Activated naive CD4-positive, alpha-beta T cell (primary cell): ENCODE measurements at places on chromosomes 12 and 14.

DNA sequence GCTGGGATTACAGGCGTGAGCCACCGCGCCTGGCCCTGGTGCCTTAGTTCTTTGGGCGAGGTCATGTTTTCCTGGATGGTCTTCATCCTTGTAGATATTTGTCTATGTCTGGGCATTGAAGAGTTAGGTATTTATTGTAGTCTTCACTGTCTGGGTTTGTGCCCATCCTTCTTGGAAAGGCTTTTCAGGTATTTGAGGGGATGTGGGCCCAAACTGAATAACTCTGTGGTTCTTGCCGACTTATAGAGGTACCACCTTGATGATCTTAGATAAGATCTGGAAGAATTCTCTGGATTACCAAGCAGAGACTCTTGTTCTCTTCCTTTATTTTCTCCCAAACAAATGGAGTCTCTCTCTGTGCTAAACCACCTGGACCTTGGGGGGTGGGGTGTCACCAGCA lies 18.9 kb downstream of the FGD4 start:
- DNase-seq = no peak

DNA sequence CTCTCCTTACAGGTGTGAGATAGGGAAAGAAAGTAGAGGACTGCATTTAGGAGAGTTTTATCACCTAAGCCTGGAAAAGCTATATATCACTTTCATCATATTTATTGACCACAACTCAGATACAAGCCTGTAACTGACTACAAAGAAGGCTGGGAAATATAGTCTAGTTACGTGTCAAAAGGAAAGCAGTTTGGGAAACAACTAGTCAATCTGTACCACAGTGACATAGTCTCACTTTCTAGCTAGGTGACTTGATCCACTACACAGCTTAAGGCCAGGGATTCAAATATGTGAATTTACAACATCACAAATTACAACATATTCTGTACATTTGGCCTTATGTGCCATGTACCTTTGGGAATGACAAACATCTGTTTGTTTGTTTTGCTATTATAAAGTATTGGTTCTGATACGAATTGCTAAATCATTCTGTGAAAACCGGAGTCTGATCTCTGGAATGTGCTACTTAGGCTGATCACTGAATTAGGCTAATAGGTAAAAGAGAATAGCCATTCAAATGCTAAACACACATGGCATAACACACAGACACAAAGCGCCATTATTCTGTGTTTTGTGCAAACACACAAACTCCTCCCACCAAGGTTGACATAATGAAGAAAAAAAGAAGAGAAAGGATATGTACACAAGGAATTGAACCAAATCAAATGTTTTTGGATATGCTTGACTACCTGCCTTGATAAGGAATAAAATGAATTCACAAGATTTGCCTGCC lies 279.8 kb downstream of the DUSP6 start:
- no peak for DNase-seq

- no peak for DNase-seq
Measured at GRCh38 chr14:104390941-104391901, 188.3 kb upstream of the C14orf180 start.

GRCh38 chr14:49461529-49462401 lies 124.4 kb downstream of the RPS29 start:
- no peak for DNase-seq

GRCh38 chr14:61516964-61517653 lies 178.2 kb upstream of the HIF1A start:
- no peak for DNase-seq

- no peak for DNase-seq
Measured at GRCh38 chr12:114167431-114167830, 201.3 kb upstream of the RBM19 start.

DNA sequence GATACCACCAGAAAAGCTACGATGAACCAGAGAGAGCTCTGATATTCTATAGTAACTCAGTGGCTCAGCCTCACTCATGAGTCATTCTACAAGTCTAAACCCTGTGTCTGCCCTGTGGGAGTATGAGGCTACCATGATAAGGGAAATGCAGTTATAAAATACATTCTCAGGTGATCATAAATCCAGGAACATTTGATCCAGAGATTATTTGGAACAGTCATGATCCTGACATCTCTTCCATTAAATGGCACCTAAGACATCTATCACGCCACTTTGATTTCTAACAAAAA lies 202.6 kb upstream of the RASSF8 start:
- DNase-seq = no peak

DNA sequence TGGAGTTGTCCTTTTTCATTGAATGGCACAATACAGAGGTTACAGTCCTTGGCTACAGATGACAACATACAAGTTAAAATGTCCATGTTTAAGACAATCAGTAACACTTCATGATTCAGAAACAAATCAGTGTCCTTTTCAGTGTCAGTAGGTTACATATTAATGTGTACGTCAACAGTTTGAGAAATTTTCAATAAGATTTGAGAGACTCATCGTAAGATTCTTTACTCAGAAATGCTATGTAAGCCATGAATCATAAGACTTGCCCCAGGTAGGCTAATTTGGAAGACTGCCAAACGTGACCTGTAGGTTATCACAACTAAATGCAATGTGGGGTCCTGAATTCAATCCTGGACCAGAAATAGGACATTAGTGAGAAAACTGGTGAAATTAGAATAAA lies 3.5 kb downstream of the RDH12 start:
- no peak for DNase-seq

GRCh38 chr14:67232066-67232465 lies 9.2 kb upstream of the PALS1 start:
- DNase-seq = no peak

GRCh38 chr12:104569346-104570173 lies 112.8 kb downstream of the CHST11 start:
- DNase-seq = peak; percentile 1

- no peak for DNase-seq
Measured at GRCh38 chr14:29601616-29602015, 326.0 kb downstream of the PRKD1 start.

GRCh38 chr12:71799106-71799505 lies 40.5 kb upstream of the TBC1D15 start:
- DNase-seq = no peak

DNA sequence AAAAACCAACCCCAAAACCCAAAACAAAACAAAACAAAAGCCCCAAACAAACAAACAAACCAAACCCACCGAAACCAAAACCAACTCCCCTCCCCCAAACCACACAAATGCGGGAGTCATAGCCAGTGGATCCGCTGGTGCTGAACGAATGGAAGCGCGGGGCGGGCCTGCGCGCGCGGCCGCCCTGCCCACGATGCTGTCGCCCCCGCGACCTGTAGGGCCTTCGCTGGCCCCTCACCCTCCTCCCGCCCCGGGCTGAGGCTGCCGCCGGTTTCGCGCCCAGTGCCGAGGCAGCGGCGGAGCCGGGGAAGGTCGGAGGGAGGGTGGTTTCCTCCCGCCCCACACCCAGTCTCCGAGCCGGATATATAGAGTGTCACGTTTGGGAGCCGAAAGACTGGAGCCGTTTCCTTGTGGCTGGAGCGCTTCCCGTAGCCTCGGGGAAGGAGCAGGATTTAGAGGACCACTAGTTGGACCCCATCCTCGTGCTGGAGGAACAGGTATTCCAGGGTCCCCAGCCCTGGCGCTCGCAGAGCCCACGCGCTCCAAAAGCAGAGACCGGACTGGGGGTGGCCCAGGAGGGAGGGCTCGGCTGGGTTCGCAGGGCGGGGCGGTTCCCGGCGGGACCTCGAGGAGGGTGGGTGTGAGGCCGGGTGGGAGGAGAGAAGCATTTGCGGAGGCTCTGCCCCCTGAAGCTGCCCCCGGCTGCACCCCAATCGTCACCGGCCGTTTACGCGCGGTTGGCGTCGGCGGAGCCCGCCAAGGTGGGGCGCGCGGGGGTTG lies at the start of gene FAR2:
TSS of gene FAR2 (plus strand) at position 368 of the 780 bp plus-strand sequence. CDS start 121,172 bp downstream, outside the sequence.
- DNase-seq = no peak

GRCh38 chr12:89117448-89118034 lies 234.8 kb downstream of the DUSP6 start:
- DNase-seq = no peak

DNA sequence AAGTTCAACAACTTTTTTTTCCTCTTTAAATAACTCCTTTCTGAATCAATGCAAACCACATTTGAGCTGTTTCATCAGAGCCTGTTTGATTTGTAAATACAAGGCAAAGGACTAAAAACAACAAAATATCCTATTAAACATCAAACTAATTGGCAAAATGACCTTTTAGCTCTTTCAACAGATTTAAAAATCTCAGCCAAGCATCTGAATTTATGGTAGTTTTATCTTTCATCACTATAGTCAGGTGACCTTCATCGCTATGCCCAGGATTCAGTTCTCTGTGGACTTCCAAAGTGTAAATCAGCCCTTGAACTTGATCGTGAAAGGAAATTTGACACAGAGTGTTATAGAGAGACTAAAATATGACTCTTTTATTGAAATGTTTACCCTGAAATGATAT lies 1554.5 kb upstream of the FLRT2 start:
- DNase-seq = no peak

DNA sequence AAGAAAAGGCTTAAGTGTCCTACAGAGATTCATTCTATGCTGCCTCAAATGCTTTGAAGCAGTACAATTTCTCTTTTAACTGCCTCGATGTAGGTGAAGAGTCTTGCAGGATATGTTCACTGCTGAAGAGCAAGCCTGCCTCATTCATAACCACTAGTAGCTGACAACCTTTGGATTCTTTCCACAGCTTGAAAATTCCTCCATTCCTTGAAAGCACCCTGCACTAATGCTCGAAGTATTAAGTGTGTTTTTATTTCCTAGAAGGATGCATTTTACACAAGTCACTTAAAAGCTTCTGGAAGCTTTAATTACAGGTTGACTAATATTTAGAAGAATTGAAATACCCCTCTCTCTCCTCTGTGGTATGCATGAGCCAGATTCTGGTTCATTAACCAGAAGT lies 429.4 kb downstream of the DIO2 start:
- DNase-seq = no peak

DNA sequence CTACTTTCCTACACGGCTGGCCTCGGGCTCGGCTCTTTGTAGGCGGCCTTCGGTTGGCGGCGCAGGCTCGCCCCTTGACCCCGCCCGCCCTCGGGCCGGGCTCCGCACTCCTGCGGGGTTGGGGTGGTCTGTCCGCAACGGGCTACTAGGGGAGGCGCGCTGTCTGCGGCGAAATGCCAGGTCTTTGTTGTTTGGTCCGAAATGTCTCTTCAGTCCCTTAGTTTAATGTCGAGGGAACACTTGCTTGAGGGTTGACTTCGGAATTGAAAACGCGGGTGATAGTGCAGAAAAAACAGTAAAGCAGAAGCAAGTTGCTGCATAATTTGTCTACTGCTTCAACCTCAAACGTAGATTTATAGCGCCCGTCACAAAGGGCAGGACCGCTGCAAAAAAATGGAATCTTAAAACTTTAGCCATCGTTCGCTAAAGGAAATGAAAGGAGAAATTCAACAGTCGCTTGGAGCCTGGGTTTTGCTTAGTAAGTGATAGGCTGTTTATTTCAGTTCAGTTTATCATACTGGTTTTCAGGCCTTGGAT lies 390 bp downstream of the JKAMP start:
- DNase-seq = no peak

- no peak for DNase-seq
Measured at GRCh38 chr14:100222224-100223093, 16.5 kb upstream of the YY1 start.

- DNase-seq = no peak
Measured at GRCh38 chr12:132689227-132689626, 1.8 kb downstream of the PXMP2 start.

- no peak for DNase-seq
Measured at GRCh38 chr12:82357845-82358199, 365 bp downstream of the CCDC59 start.

- DNase-seq = no peak
Measured at GRCh38 chr12:96075560-96075959, 40.2 kb upstream of the LTA4H start.

DNA sequence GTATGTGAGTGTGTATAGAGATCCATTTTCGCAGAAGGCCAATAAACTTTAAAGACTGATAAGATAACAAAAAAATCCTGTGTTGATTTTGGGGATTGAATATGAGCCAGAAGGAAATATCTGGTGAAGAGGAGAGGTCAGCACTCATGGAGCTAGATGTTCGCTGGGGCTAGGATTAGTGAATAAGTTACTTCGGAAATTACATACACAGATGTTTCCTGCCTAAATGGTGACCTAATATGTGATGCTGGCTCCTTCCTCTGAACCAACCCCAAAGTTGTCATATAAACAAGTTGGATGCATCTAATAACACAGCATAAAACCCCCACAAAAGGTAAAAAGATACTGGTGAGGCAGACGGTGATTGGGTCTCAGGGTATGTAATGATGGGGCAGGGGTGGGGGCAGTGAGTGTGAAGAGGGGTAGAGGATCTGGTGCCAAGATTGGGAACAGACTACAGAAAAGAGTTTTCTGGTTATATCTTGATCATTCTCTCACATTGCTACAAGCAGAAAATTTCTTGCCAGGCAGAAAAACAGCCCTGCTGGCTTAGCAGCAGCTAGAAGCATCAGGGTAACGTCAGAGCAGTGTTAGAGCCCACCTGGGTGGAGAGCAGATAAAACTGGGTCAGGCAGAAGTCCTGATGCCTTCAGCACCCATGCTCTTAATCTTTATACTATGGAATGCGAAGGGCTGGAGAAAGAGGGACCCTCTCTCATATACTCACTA lies 140.4 kb upstream of the GZMB start:
- no peak for DNase-seq

GRCh38 chr12:31118347-31119191 lies 44.9 kb downstream of the DDX11 start:
- no peak for DNase-seq

DNA sequence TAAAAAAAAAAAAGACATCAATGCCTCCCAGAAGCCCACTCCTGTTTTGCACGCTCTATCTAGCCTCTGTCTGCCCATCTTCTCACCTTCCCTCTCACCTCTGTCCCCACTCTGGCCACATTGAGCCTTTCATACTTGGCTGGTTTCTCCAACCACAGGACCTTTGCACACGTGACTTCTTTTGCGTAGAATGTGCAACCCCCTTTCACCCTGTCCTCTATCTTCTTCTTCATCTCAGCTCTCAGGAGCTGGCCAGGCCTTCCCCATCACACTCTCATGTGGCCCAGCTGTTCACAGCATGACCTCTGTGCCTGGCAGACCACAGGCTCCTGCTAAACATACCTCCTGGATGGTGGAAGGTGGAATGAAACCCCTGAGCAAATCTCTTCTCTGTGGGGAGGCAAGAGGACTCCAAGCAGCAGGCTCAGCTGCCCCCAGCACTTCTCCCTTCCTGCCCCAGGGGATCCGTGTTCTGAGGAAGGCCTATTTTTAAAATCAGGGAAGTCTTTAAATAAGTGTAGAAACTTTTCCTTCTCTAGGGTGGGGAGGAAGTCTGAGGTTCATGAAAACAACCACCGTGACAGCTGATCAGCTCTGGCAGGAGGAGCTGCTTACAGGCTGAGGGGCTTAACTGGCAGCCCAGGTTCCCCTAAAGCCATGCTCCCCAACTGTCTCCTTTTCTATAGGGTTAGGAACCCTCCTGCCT lies 11.6 kb downstream of the HVCN1 start:
- DNase-seq = no peak

- no peak for DNase-seq
Measured at GRCh38 chr12:121114806-121115205, 17.9 kb upstream of the P2RX7 start.
